Thoracic aorta (tissue), 2 donors: ENCODE measurements at places on chromosomes 13 and 19. TPM values are rescaled to one million over a fixed set of nuclear protein-coding genes. Genes with fewer than 3 reads are reported as not detected.

KRTDAP gene
- total RNA-seq: not detected

DNA sequence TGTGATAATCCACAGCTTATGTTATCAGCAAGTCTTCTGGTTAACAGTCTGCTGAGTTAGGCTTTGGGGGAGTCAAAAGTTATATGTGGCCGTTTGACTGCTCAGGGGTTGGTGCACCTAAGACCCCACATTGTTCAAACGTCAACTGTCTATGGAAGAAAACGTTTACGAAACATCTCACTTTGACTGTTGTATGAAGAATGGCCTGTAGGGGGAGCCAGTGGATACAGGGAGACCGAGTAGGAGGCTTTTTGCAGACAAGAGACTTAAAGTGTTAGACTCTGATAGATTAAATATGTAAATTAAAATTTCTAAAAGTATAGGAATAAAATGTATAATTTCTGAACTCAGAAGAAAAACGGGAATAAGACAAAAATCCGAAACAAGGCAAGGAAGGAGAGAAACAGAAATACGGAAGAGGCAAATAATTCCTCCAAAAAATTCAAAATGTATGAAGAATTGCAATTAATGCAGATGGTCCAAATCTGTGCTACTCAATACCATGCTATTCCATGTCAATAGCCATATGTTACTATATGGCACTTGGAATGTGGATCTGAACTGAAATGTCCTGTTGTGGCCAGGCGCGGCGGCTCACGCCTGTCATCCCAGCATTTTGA is 37.8 kb downstream of the TNFSF14 start:
- peak; percentile 45 for DNase-seq

- no peak for DNase-seq
Observed at GRCh38 chr19:30423481-30423880, 51.3 kb downstream of the ZNF536 start.

- DNase-seq: no peak
Observed at GRCh38 chr13:100350601-100351000, 238.0 kb downstream of the GGACT start.

SHANK1 gene
- 0.28 TPM for total RNA-seq

DNA sequence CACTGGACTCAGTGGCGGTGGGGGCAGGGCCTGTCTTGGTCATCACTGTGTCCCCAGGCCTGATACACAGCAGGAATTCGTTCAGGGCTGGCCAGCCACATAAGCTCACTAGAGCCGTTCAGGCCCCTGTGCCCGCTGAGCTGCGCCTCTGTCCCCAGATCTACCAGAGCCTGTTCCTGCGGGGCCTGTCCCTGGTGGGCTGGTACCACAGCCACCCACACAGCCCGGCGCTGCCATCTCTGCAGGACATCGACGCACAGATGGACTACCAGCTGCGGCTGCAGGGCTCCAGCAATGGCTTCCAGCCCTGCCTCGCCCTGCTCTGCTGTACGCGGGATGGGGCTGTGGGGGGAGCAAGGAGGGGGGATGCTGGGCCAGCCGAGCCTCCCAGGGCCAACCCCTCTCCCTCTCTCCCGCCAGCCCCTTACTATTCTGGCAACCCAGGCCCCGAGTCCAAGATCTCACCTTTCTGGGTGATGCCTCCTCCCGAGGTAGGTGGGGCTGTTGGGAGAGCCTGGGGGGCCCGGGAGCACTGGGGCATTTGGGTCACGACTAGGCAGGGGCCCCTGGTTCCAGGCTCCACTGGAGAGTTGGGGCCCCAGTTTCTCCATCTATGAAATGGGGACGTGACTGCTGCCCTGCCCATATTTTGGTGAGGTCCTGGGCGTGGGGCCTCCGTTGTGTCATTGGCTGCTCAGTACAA is 13.9 kb downstream of the MPND start:
- DNase-seq: no peak
